ENCODE measurements at places on chromosomes 11 and 22.

DNA sequence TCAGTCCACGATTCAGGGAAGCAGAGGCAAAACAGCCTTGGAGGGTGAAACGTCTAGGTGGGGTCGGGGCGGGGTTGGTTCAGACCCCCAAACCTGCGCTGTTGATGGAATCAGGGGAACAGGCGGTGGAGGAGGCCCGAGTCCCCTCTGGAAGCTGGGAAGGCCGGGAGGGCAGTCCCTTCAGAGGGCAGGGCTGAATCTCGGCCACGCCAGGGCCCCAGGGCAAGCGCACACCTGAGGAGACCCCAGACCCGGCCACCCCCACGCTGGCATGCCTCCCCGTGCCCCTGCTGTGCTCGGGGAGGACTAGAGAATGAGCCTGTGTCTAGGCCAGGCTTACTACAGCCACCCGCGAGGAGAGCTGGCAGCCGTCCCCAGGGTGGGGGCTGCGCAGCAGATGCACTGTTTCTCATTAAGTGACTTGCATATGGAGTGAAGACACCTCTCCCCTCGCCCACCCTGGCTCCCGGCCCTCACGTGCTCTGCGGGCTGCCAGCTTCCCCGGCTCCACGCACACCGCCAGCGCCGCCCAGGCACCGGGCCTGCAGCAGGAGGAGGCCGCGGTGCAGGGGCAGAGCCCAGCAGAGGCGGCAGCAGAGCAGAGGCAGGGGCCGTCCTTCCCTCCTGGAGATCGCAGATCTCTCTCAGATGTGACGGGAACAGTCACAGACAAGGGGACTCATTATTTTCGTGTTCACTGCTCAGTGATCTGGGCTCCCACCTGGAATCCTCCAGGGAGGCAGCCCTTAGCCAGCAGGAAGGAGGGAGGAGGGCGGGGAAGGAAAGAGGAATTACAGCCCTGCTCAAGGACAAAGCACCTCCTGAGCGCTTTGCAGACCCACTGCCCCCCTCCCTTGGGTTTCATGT is 47.1 kb upstream of the OPCML start:
- DNase-seq, result peak; percentile 39

- DNase-seq, result peak; percentile 61
These were observed 125.6 kb upstream of the LMO1 start for GRCh38 chr11:8389029-8389996.

DNA sequence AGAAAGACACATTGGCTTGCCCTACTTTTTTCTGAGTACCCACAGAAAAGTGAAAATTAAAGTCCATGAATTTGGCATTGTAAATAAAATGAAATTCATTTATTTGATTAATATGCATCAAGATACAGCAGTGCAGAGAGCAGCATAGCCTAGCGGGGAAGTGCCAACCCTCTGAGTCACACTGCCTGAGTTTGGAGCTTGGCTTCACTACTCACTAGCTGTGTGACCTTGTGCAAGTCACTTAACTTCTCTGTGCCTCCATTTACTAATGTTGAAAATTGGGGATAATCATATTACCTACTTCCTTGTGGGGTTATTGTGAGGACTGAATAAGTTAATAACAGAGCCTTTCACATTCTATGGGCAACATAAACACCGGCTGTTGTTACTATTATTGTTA is 111.5 kb upstream of the CSNK2A3 start:
- no peak for DNase-seq

DNA sequence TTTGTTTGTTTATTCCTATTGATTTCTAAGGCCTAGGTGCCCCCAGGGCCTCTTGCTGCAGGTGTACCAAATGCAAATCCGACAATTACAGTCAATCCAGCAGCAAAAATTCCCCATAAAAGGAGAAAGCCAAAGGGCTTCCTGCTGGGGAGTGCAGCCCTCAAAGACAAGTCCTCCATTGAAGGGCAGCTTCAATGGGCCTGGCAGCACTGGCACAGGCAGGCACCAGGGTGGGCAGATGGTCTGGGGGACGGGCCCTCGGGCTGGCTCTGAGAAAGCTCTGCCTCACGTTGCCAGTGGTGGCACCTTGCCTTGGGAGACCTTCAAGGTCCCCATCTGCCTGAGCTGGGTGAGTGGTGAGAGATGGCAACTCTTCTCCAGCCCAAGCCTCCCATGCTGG is 128.0 kb downstream of the DSCAML1 start:
- DNase-seq, result peak; percentile 78

DNA sequence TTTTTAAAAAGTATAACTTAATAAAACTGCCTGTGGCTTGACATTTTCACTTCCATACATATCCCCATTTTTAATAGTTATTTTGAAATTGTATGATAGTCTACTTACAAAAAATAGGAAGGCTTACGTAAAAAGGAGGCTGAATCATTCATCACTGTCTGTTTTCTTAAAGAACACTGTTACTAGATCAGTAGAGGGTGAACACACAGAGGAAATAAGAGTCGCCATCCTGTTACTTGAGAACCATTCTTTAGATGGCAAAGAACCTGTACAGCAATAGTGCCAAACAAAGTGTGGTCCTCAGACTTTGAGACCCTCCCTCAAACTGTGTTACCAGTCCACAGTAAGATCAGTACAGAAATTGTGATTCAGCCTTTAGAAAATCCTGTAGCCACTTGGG is 180.7 kb downstream of the PGR start:
- no peak for DNase-seq

GRCh38 chr11:11960687-11961086 is 47.7 kb downstream of the DKK3 start:
- no peak for DNase-seq

DNA sequence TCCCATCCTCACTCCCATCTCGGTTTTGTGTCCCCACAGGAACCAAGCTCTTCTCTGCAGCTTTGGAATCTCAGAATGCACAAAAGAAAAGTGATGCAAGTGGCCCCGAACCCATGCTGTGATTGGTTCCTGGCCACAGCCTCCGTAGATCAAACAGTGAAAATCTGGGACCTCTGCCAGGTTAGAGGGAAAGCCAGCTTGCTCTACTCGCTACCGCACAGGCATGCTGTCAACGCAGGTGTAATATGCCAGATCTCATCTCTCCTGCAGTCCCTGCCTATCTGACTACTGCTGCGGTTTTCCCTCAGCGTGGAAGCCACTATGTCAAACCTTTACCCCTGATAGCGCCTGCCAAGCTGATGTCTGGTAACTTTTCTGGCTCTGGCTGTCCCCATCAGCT is 200.5 kb upstream of the LRRC4C start:
- DNase-seq, result peak; percentile 87

GRCh38 chr11:113977071-113977490 is 2.2 kb downstream of the HTR3A start:
- DNase-seq, result no peak

DNA sequence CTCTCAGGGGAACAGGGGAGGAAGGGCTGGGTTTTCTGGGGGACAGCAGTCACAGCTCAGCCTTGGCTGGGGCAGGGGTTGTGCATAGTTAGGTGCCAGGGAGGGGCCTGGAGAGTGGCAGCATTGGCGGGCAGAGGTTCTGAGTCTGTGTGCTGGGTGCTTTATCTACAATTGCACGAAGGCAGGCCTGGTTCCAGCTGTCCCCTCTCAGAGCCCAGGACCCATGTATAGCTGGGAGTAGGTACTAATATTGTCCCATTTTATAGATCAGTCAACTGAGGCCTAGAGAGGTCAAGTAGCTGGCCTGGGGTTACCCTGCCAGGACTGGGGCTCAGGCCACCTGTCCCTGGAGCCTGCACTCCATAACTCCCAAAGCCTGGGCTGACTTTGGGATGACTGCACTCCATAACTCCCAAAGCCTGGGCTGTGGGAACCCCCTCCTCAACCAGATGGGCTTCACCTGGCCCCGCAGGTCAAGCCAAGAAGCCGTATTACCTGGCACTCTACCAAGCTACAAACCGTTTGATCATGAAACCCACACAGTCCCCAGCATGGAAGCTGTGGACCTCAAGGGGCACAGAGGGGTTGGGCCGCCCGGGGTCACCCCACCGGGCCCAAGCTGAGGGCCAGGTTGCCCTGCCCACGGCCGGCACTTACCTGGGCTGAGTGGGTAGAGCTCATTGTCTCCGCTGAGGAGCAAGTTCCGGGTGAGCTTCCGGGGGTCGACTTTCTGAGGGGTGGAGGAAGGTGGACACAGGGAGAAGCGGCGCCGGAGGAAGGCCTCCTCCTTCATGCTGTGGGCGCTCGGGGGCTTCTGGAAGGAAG is 36.5 kb downstream of the OSBPL5 start:
- no peak for DNase-seq

GRCh38 chr22:32660292-32660691 is 141.2 kb upstream of the TIMP3 start:
- DNase-seq, result peak; percentile 56

GRCh38 chr11:6022956-6023355 is 7.6 kb downstream of the OR56A1 start:
- peak; percentile 36 for DNase-seq

- no peak for DNase-seq
These were observed 22.1 kb downstream of the CD6 start for GRCh38 chr11:60993615-60994014.

DNA sequence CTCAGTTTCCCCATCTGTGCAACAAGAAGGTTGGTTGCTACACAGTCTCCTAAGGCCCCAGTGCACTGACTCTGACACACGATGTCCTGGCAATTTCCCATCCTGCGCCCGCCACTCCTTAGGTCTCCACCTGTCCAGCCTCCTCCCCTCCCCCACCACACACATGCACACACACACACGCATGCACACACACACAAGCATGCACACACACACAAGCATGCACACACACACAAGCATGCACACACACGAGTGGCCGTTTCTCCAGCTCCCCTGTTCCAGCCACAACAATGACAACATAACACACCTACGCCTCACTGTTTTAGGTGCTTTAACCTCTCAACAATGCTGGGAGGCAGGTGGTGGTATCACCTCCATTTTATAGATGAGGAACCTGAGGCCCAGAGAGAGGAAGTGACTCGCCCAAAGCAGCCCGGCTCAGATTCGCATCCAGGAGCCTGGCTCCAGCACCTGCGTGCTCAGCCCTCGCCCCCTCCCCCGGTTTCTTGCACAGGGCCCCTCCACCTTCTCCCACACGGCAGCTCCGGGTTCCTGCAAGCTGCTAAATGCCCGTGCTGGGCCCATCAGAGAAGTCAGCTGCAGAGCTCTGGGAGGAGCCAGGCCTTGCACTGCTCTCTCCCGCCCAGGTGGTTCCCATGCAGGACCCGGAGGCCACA is 13.0 kb downstream of the CYTH4 start:
- no peak for DNase-seq

DNA sequence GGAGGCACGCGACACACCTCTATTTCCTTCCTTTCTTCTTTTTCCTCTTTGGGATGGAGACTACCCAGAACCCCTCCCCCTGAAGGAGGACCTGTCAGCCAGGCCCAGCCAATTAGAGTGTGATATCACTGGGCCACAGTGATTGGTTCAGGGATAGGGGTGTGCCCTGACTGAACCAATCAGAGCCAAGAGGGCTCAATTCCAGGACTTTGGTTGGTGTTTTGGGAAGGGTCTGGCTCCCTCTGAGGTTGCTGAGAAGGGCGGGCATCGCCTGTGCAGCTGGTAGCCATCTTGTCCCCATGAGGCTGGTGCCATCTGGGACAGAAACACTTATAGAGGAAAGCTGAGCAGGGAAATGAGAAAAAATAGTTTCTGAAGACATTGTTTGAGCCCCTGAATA is 71.4 kb downstream of the CHST1 start:
- peak; percentile 46 for DNase-seq

- peak; percentile 34 for DNase-seq
These were observed 4.3 kb downstream of the ZC3H7B start for GRCh38 chr22:41305646-41306045.

DNA sequence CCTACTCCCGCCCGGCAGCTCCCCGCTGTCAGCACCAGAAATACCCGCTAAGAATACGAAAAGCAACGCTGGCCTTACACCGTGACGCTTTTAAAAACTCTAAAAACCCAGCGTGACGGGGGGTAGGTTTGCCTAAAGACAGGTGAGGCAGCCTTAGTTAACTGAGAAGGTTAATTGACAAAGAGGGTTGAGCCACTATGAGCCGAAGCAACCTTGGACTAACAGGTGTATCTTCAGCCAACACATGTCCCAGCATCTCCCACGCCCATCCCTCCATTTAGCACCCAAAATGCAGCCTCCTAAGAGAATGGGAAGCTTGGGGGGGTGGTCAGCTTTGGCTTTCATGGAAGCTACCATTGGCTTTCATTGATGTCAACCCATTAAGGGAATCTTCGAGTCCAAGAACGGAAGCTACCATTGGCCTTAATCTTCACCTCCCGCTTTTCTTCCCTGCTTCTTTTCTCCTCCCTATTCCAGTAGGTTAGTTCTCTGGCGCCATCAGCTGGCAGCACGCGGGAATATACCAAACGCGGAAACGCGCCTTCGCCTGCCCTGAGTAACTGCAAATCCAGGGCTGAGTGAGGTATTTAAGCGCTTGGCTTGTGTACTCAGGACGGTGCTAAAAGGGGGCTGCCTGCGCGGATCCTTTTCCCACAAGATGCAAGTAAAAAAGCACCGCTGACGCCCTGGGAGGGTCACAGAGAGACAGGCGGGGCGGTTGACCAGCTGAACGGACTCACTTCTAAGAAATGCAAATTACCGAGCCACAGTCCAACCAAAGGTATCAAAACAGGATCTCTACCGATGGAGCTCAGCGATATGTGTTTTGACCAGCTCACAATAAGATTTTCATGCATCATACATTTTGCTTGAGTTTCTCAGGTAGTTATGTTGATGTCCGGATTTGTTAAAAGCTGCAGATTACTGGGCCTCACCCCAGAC is 38.5 kb upstream of the GLYATL1 start:
- peak; percentile 84 for DNase-seq

GRCh38 chr22:45308391-45308956 is 1.3 kb upstream of the FAM118A start:
- DNase-seq, result no peak

- DNase-seq, result peak; percentile 49
These were observed 11.4 kb upstream of the MICAL3 start for GRCh38 chr22:18035751-18036150.

DNA sequence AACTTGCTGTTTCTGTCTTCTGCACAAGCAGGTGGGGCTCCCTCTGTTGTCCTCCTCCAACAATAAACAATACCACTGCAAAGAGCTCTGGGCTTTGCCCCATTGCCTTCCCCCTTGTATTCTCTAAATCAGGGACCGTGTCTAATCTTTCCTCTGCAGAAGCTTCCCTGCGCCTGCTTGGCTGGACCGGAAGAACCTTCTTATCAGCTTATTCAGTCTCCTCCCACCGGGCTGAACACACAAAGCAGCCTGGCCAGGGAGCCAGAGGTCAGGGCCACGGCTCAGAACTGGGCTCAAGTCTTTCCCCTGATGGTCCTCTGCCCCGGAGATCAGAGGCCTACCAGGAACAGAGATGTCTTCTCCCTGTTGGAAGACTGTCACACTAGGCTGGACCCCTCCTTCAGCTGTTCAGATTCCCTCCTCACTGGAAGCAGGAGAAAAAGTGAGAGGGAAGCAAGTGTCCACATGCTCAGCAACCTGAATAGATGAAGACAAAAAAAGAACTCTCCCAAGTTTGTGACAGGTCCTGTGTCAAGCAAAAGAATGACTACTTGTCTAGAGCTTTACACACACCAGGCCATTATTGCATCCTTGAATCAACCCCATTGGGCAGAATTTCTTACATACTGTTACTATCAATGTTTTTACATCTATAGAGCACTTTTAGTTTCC is 63.7 kb downstream of the RAB30 start:
- DNase-seq, result peak; percentile 96

Data from NCI-H69 (cell line).